Bronchial epithelial cell (primary cell): ENCODE measurements at places on chromosomes 1 and 21.

GRCh38 chr1:90936061-90936460 lies 85.8 kb downstream of the ZNF644 start:
- DNase-seq: no peak

- DNase-seq: no peak
Measured at GRCh38 chr1:204578867-204579664, 62.9 kb downstream of the MDM4 start.

DNA sequence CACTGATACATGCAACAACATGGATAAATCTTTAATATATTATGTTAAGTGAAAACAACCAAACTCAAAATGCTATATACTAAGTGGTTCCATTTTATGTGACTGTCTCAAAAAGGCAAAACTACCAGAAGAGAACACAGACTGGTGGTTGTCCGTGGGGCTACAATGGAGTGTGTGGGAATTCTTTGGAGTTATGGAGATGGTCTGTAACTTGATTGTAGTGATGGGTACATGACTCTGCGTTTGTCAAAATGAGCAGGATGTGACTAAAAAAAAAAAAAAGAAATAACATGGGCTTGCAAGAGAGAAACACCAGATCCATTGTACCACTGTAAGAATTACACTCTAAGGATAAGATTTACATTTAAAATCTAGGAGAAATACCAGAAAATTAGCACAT lies 52.2 kb upstream of the KIAA1614 start:
- no peak for DNase-seq

DNA sequence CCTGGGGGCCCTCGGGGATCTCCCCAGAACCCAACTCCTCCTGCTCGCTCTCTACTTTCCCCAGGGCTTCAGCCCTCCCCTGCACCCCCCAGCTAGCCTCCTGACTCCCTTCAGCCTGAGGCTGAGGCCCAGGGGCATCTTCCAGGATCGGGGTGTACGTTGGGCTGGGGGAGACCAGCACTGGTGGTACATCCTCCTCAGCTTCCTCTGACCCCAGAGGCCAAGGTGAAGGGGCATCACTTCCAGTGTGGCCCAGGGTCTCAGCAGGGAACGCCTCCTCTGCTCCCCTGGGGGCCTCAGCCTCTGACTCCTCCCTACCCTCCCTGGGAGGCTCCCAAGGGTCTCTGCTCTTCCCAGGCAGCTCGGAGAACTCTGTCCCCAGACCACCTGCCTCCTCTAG lies 6.8 kb downstream of the NES start:
- no peak for DNase-seq

DNA sequence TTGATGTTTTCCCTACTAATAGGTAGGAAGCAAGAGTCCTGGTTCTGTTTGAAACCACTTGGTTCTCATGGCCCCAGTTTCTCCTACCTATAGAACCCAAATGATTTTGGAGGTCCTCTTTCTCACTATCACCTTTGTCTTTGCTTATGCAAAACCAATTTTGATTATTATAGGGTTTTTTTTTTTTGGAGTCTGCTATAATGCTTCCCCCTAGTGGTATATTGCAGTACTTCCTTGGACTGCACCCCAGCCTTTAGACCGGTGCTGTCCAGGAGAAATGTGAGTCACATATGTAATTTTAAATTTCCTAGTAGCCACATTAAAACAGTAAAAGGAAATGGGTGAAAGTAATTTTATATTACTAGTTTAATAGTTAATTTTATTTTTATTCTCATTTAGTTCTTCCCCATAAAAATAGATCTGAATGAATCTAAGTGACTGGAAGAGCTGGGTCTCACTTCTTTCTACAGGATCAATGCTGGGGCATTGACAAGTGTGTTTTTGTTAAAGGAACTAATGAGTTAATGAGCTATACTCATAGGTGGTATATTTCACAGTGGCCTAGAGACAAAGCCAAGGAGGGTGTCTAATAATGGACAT lies 10.6 kb downstream of the FCMR start:
- peak; percentile 75 for DNase-seq

DNA sequence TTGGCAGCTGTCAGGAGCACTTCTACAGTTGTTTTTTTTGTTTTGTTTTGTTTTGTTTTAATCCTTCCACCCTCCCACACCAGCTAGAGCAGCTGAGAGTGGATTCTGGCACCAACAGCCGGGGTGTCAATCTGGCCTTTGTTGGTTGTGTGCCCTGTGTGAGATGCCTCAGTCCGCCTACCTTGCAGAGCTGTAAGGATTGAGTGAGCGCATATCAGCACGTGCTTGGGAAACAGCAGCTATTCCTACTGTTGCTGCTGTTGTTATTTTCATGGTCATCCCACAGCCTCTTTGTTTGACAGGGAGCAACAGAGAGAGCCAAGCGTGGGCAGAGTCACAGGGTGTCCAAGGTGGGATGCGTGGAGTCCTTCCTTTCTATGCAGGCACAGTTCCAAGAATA lies 50.4 kb downstream of the PGBD5 start:
- no peak for DNase-seq

DNA sequence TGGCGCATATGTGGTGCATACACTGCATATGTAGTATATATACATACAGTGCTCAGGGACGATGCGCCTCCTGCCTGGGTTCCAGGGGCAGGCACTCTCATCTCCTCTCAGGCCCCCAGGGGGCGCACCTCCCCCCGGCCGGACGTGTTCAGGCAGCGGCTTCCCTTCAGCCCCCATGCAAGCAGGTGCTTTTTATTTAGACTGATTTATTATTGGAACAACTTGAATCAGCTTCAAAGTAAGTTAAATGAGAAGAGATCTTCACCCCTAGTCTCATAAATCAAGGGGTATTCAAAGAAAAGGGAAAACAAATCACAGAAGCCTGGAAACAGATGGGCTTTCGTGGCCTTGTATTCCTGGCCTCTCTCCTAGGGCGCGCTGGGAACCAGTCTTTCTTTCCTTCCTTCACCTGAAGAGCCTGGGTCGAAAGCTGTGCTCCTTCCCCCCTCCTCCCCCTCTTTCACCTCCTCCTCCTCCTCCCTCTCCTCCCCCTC lies 64.6 kb downstream of the UBIAD1 start:
- DNase-seq: no peak

DNA sequence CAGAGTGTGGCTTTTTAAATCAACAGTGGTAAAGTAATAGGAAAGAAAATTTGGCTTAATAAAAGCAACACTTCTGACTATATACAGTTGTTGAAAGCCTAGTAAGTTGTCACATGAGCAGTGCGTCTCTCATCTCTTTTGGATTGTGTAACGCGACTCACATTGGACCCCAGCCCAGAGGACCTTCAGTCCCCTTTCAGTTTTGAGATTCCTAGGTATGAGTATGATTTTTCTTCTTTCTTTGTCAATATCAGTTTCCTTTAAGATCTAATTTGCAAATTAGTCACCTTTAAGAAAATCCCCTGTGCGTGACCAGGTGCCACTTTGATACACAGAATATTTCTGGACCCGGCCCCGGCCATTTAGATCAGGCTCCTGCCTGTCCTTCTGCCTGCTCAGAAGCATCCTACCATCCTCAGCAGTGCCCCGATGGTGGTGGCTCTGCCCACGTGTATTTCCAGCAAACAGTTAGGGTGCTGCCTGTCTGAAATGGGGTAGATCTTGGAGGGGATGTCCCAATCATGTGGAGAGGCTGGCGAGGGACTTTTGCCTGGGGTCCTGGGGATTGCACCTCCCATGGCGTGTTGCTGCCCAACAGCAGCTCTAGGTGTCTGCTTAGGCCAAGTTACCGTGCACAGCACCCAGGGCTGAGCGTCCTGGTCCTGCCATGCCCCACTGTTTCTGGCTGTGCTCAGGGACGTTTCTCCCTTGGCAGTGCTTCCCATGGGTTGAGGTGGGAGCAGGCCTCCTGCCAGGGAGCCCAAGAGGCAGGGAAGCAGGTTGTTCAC lies 21.1 kb downstream of the SNAP47 start:
- DNase-seq: no peak

DNA sequence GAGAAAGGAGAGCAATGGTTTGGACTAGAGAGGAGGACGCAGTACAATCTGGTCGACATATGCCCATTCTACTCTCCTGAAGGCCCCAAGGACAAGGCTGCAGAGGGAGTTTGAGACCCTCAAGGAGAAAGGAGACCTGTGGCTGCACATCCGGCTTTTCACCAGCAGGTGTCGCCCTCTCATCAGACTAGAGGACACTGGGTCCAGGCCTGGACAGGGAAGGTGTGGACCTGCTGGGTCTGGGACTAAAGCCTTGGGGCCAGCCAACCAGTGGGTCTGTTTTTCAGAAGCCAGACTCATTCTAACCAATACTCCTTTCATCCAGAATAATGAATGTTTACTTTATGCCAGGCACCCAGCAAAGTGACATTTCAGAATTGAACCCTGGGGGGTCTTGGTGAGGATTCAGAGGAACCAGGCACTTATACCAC lies 5.0 kb downstream of the SRARP start:
- peak; percentile 54 for DNase-seq

DNA sequence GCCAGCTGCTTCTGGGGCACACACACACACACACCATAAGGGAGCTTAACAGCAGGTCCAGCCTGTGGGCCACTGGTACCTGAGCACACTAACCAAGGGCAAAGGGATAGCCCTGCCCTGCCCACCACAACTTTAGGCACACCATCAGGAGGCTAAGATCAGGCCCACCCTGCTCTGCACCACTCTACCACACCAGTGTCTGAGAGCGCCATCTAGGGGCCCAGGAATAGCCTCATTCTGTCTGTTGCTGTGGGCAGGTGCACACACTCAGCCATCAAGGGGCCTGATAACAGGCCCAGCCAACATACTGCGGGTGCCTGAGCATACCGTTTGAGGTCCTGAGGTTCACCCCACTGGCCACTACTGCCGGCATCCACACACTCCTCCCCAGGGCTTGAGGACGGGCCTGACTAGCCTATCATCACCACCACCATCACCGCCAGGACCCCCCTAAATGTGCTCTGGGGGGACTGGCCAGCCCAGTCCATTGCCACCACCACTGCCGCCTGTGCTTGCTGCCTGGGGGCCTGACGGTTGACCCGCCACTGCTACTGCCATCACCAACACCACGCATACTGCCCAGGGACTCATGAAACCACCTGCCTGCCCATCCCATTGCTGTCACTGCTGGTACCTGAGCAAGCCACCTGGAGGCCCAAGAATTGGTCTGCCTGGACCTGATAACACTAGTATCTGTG lies 31.3 kb downstream of the NSL1 start:
- no peak for DNase-seq

DNA sequence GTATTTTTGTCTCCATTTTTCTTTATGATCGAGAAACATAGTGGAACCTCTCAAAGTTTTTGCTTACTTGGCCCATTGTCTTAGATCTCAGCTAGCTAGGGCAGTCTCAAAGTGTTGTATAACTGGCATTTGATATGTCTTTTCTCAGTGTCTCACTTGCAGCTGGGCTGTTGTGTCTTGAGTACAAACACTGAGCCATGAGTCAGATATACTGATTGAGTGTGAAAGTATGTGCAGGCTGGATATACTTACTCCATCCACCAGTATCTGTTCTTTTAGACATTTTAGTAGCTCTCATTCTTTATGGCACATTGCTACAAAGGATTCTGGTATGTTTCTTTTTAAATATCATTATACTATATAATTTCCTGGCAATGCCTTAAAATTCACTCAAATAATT lies 14.3 kb upstream of the GPR52 start:
- DNase-seq: peak; percentile 78

GRCh38 chr1:202565890-202566602 lies 144.2 kb downstream of the SYT2 start:
- DNase-seq: no peak

DNA sequence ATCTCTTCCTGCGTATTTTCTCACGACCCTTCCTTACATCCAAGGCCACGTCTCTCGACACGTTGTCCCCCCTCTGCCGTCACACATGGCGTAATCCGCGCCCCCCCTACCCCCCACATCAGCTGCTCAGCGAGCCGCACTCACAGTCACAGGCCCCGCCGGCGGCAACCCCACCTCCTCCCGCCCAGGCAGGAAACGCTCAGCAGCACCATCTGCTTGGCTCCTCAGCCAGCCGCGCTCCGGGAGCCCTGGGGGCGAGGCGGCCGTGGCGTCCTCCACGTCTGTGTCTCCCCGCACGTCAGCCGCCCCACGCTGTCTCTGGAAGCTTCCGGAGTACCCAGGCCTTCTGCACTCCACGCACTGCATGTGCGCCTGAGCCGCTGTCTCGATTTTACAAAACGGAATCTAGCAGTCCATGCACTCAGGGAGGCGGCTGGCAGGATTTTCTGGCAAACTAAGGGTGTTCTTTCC lies 64.6 kb downstream of the SIK1 start:
- DNase-seq: no peak

DNA sequence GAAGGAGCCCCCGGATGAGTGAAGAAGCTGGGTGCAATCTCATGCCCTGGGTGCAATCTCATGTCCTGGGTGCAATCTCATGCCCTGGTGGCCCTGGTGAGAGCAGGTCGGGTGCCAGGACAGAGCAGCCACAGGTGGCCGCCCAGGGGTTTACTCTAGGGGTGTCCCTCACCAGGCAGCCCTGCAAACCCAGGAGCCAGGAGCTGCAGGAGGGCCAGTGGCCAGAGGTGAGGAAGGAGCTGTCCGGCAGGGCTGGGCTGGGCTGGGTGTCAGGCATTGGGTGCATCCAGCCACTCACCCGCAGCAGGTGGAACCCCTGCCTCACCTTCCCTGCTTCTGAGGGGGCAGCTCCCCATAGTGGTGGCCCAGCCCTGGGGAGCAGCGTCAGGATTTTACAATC lies 79.2 kb downstream of the PRDM16 start:
- DNase-seq: no peak

- DNase-seq: peak; percentile 42
Measured at GRCh38 chr21:42234464-42235241, 15.7 kb downstream of the ABCG1 start.

DNA sequence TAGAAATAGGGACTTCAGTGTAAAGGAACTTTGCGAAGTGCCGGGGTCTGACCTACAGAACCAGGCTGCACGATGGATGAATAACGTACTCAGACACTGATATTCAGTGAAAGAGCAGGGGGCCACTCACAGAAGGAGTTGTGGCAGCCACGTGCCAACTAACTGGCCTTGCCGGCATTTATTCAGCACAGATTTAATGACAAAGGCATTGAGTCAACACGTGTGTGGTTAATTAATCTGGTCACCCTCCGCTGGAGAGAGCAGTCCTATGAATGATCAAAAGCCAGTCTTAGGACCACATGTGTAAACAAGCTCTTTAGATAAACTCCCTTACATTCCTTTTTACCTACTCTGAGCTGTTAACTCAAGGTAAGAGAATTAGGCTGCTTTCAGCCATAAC lies 6.2 kb upstream of the B3GALT2 start:
- no peak for DNase-seq

- no peak for DNase-seq
Measured at GRCh38 chr1:26239936-26240335, 5.9 kb downstream of the CEP85 start.

- DNase-seq: peak; percentile 93
Measured at GRCh38 chr21:17003763-17004373, 509.0 kb upstream of the CXADR start.
